ENCODE measurements at places on chromosomes 5 and 9.

- peak; percentile 97 for DNase-seq
These were observed 185.3 kb downstream of the MAPKAP1 start for GRCh38 chr9:125521462-125522327.

GRCh38 chr9:124658165-124659017 is 112.7 kb downstream of the NR6A1 start:
- peak; percentile 99 for DNase-seq

DNA sequence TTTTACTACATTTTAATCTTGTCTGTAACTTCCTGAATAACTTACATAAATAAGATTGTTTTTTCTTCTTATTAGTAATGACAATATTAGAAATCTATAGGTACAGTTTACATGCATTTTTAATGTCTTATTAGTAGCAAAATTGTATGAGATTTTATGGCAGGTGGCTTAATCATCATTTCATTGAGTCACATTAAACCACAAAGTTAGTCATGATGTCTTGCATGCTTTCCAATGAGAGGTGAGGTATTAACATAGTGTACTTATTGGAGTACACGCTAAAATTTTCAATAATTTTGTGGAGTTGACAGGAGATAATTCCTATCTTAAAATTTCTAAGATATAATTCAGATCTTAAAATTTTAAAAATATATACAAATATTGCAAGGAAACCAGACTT is 989.6 kb upstream of the ARRDC3 start:
- DNase-seq: peak; percentile 17

DNA sequence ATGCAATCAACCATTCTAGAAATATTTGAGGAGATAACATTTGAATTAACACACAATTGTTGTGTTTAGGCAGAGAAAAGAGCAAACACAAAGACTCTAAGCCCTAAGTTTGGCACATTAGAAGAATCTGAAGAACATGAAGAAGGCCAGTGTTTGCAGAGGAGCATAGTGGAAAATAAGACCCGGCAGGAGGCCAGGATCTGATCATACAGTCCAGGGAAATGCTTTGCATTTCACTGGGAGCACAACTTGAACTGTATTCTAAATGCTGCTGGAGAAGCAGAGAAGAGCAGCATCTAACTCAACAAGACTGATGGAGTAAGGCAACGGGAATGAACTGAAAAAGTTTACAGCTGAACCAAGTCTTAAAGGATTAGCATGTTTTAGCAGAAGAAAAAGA is 463.4 kb downstream of the ZNF608 start:
- DNase-seq: no peak

GRCh38 chr5:42566652-42567295 is 143.5 kb downstream of the GHR start:
- DNase-seq: no peak

DNA sequence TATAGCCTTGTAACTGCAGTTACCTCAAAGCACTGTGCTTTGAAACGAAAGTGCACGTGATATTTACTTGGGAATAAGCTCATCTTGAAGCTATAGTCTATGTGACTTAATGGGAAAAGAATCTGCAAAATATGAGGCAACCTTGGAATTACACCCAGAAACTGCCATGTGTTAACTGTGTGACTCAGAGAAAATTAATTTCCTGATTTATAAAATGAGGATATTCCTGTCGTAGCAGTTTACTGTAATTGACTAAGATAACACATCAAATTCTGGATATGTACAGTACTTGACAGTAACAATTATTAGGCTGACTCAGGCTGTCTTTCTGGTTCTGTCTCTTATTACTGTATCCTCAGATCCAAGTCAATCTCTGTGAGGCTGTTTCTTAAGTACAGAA is 1079.9 kb upstream of the ACO1 start:
- DNase-seq: peak; percentile 36

DNA sequence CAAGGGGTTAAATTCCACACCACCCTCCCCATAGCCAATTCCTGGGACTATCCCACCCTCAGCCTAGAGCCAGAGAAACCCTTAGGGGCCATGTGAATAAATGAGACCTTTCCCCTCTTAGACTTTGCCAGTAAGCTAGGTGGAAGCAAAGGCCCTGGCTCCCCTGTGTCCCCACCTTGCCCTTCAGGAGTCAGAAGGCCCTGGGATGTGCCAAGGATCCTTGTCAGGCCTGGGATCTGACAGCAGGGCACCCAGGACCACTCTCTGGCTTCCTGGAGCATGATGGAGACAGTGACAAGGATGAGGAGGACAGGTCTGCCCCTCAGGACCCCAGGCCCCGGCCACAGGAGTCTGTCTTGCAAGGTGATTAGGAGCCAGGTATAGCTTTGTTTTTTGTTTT is 125.0 kb upstream of the HAND1 start:
- DNase-seq: no peak

DNA sequence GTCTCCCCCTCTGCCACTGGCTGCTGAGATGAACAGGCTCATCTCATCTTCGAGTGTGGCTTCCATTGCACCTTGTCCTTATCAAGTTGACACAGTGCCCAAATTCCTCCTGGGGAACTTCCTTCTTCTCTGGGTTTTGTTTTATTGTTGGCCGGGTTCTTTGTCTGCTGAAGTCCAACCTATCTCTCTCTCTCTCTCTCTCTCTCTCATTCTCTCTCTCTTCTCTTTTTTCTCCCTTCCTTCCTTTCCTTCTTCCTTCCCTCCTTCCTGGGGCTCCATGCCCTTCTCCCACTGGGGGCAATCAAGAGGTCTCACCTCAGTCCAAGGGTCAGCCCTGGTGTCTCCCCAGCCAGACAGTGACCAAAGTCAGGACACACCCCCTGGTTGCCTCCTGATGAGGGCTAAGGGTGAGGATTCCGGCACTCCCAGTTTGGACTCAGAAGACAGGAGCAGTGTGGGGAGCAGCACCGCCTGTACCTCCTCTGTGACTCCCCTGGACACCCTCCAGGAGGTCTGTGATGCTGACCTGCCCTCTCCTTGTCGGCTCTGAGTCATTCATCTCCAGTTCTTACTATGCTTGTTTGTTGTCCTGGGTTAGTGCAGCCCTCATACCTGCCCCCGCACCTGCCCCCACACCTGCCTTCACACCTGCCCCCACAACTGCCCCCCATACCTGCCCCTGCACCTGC is 30.7 kb downstream of the KCNT1 start:
- no peak for DNase-seq

DNA sequence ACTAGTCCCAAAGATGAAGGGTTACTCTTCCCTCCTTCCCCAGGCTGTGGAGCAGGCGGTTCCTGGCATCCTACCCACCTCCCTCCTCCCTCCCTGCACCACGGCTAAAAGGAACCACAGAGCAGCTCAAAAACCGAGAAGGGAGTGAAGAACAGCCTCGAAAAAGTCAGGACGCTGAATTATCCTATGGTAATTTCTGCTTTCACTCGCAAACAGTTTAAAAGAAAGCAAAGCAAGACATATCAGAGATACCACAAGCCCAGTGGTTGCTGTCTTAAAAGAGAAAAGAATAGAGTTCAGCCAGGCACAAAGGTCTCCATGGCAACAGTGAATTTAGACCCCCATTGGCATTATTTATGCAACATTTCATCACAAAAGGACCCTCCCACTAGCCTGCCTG is 315.4 kb downstream of the CTNND2 start:
- no peak for DNase-seq

GRCh38 chr5:40826489-40827187 is 8.4 kb downstream of the RPL37 start:
- no peak for DNase-seq

DNA sequence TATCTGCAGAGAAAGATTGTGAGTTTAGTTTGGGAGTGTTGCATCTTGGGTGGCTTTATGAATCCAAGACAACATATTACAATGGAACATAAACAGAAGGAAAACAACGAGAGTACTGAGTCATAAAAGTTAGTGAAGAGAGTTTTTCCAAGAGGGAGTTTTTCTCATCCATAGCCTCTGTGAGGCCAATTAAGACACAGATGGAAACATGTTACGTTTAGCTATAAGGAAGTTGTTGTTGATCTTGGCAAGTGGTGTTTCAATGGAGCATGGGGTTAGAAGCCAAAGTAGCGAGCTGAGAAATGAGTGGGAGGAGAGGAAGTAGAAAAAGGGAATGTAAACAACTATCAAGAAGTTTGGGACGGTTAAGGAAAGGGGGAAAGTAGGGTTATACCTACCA is 53.3 kb upstream of the SPATA31D4 start:
- DNase-seq: no peak

DNA sequence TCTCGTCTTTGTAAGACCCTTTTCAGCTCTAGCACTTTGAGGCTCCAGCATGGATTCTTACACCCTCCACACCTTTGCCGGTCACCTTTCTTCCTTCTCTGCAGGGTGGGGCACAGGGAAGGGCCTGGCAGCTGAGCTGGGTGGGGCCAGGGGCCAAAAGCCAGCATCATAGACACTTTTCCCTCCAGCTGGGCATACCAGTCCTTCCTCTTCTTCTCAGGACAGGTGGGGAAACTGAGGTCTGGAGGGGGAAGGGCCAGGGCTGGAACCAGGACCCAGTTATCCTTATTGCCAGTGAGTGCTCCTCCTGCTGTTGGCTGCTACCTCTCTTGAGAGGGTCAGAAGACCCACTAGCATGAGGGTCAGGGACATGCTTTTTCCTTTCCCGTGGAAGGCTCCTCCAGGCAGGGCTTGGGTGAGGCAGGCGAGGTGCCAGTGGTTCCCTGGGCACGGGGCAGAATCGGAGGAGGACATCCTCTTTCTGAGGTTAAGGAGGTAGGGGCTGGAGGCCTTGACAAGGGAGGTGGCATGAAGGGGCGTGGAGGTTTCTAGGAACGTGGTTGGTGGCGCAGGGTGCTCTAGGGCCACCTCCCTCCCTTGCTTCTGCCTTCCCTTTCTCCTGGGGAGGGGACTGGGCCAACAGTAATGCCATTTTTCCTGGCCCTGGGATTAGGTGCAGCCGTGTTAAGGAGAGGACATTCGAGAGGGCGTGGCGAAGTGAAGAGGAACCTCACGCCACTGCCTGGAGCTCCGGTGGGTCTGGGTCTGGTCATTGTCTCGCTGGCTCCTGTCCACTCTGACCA is at the start of gene NDST1:
Gene NDST1, plus strand, starts transcription at position 658 of the 803 bp plus-strand sequence. CDS start 13,124 bp downstream, outside the sequence.
- no peak for DNase-seq

- DNase-seq: no peak
These were observed 80.2 kb downstream of the PIK3R1 start for GRCh38 chr5:68295772-68296171.

DNA sequence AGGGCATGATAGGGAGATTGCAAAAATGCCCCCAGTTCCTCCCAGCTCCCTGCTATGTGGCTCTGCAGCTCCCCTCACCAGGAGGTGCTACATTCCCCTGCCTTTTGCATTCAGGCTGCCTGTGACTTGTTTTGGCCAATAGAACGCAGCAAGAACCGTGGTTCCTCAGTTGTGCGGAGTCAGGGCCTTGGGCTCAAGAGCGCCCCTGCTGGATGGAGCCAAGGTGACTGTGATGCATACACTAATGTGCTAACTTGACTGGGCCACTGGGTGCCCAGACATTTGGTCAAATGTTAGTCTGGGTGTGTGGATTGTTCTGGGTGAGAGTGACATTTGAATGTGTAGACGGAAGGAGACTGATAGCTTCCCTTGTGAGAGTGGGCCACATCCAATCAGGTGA is 123.3 kb upstream of the MVB12B start:
- DNase-seq: no peak

DNA sequence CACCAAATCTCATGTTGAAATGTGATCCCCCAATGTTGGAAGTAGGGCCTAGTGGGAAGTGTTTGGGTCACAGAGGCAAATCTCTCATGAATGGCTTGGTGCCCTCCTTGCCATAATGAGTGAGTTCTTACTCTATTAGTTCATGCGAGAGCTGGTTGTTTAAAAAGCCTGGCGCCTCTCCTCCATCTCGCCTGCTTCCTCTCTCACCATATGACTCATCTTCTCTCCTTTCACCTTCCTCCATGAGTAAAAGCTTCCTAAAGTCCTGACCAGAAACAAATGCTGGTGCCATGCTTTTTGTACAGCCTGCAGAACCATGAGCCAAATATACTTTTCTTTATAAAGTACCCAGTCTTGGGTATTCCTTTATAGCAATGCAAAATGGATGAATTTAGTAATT is 20.9 kb upstream of the ARHGAP26 start:
- DNase-seq: peak; percentile 46

DNA sequence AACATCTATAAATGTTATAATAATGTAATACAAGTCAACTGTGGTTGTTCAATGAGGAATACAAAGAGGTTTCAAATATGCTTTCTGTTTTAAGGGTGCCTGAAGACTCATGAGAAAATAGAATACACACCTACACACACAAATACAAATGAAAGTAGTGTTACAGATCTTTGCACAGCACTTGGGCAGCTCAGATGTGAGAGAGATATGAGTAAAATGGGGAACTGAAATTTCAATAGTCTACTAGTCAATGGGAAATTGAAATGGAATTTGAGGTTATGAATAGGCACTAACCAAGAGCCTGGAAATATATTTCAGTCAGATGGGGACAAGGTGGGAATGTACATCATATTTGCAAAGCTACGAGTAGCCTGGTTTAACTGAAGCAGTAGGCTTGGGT is 96.6 kb downstream of the ISL1 start:
- DNase-seq: no peak

DNA sequence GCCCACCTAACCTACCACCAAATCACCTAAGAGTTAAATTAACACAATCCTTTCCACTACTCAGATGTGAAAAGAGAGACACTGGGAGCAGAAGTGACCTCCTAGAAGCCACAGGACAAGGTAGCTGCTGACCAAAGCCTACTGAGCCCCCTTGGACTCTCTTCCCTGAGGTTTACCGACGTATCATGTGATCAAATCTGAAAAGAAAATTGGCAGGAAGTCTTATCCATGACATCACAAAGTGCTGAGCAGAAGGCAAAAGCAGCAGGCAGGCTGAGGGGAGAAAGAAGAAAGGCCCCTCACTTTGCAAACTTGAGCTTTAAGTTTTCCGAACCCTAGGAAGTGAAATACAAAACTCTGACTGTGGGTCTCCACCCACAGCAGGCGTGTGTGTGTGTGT is 11.1 kb downstream of the PRELID2 start:
- DNase-seq: no peak

DNA sequence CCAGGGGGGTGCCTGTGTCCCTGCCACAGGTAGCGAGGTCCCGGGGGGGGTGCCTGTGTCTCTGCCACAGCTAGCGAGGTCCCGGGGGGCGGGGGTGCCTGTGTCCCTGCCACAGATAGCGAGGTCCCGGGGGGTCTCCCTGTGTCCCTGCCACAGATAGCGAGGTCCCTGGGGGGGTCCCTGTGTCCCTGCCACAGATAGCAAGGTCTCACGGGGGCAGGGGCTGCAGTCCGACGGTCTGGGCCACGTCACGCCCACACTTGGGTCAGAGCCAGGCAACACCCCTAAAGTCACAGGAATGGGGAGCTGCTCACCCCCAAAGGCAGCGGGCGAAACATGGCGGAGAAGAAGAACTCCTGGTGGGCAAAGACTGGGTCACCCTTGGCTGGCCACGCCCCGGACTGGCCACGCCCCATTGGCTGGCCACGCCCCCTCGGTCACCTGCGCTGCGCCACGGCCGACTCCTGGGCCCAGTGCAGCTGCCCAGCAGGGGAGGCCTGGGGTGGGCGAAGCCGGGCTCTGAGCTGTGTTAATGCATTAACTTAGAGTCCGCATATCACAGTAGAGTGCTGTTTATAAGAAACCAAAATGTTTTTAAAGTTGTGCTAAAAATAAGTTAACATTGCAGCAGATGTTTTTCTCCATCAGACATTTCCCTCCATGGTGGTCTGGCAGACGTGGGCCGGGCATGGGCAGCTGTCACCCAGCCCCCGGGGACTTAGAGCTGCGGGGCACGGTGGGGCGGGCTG is 7.0 kb downstream of the NOXA1 start:
- no peak for DNase-seq
